ENCODE measurements at places on chromosomes 6 and 20. TPM values are rescaled to one million over a fixed set of nuclear protein-coding genes. Genes with fewer than 3 reads are reported as not detected.
A peak's percentile ranks its signal among the peaks of the same experiment; 100 is the strongest.

The GGTLC1 gene
- not detected for polyA plus RNA-seq

- no peak for DNase-seq
These were observed 45.5 kb downstream of the MLIP start for GRCh38 chr6:54156650-54157250.

DNA sequence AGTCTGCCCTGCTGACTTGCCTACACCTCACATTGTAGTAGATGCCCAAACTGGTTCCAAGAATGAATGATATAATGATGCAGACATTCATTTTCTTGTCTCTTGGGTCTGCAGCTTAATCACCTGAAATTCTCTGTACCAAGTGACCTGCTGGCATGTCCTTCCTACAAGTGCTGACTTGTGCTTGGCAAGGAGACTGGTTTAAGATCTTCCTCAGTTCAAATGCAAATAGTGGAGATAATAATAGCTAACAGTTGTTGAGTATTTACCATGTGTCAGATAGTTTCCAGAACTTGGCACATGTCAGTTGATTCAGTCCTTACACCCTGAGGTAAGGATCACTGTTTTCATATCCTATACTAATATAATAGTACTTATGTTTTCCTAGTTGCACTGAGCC, 223.4 kb downstream of the SLC24A3 start:
- no peak for DNase-seq

DNA sequence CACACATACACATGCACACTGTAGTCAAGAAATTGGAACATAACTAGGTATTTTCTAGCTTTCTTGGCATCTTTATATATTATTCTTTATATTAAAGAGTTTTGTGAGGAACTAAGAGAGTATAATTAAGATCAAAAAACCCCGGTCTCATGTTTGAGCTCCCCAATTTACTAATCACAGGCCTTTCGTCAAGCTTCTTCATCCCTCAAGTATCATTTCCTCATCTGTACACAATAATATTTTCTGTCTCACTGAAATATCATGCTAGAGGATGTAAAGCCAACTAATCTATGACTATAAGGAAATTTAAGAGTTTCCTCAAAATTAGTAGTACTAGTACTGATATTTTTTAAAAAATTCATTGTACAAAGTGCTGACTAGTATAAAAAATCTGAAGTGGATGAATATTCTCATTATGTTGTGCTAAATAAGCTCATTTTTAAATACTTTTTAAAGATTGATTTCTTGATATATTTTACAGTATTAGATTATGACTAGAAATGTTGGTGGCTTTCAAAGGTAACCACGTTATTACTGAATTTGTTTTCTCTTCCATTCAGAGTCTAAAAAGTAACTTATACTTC, 28.0 kb downstream of the PEX3 start:
- no peak for DNase-seq

The TRDN gene
- 2.8 TPM for polyA plus RNA-seq

GRCh38 chr6:168352096-168352495, 32.5 kb upstream of the DACT2 start:
- DNase-seq, result no peak

DNA sequence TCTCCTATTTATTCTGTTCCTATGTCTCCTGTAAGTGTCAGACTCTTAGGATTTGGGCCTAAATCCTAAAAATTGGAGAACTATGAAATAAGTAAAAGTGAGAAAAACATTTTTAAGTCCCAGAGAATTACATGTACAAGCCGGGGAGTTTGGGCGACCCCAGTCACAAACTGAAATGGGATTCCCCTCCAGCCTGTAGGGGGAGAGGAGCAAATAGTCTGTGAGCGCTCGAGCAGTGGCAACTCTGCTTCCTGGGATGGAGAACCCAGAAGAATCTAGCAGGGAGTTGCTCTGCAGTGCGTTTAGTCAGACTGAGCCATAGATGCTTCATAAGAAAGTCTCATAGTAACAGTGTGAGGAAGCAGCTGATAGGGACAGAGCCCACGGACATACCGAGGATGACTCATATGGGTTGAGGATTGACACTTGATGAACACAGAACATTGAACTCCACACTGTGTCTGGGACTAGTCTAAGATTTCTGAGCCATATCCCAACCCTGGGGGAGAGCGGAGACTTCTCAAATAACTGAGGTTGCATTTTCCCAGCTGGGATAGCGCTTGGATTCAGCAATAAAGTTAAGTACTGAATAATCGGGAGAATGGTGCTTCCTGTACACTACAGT, 437.2 kb downstream of the BCKDHB start:
- DNase-seq, result no peak

The MCCD1 gene
- 11.9 TPM for polyA plus RNA-seq

The KHDC3L gene
- not detected for polyA plus RNA-seq

The HDGFL1 gene
- not detected for polyA plus RNA-seq

GRCh38 chr20:32333988-32334885, 23.9 kb upstream of the ASXL1 start:
- no peak for DNase-seq

GRCh38 chr6:153043719-153044118, 41.2 kb upstream of the MTRF1L start:
- no peak for DNase-seq

DNA sequence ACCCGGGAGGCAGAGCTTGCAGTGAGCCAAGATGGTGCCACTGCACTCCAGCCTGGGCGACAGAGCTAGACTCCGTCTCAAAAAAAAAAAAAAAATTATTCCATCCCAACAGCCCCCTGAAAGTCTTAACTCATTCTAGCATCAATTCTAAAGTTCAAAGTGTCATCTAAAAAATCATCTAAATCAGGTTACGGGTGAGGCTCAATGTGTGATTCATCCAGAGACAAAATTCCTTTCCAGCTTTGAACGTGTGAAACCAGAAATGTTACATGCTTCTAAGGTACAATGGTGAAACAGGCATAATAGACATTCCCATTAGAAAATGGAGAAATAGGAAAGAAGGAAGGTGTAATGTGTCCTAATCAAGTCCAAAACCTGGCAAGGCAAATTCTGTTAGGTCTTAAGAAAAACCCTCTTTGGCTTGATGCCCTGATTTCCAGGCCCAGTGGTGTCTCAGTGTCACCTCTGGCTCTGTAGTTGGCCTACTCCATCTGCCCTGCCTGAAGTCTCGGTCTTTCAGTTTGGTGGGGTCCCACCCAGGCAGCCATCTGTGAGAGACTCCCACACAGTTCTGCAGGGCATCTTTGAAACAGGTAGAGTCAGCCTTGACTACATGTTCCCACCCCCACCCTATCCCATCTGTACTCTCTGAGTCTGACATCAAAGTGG, 43.5 kb downstream of the HFE start:
- no peak for DNase-seq

DNA sequence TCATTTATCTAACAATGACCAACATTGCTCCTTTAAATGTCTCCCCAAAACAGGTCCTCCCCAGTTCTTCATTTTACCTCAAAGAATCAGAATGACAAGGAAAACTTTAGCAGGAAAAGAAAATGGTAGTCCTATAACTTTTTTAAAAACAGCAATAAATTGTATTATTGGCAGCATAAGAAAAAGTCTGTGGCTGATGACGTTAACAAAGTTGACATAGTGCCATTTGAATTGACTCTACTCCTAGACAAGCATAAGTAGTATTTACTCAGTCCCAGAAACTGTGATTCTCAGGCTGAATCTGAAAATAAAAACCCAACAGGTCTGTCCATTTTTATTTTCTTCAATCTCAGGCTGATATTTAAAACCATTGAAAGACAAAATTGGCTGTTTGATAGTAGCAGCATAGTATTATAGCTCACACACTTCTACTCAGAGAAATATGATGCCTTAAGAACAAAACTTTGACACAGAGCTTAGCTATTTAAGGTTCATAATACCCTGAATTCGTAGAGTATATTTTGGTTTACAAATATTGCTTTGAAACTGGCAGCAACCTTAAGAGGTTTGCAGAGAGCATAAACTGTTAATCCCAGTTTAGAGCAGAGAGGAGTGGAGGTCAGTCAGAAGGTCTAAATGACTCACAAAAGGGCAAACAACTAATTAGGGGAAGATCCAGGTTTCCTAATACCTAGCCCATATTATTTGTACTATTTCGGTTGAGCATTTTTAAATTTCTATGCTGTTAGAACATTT, 35.0 kb upstream of the TENT5A start:
- DNase-seq, result no peak

The SLC22A2 gene
- polyA plus RNA-seq, result 14.3 TPM

- no peak for DNase-seq
These were observed 241.0 kb downstream of the ADGRG6 start for GRCh38 chr6:142542704-142543233.

DNA sequence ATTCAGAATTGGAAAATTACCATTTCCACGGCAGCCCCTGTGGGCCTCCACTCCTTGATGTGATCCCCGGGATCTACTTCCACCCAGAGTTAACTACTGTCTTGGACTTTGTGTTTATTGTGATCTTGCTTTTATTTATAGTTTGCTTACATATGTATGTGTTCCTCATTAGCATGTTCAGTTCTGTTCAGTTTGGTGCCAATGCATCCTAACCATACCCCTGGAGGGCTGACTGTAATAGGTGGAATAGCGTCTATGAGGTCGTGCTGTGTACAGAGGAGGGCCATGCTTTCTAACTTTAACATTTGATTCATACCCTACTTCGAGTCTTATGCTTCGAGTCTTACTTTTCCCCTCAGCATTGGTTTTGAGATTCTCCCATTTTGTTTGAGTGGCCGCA, 104.3 kb upstream of the SLC24A3 start:
- DNase-seq, result no peak

GRCh38 chr6:33737267-33738026, 9.3 kb downstream of the IP6K3 start:
- no peak for DNase-seq

- no peak for DNase-seq
These were observed 244.1 kb upstream of the QKI start for GRCh38 chr6:163170294-163170883.

The PACSIN1 gene
- polyA plus RNA-seq, result 0.57 TPM

DNA sequence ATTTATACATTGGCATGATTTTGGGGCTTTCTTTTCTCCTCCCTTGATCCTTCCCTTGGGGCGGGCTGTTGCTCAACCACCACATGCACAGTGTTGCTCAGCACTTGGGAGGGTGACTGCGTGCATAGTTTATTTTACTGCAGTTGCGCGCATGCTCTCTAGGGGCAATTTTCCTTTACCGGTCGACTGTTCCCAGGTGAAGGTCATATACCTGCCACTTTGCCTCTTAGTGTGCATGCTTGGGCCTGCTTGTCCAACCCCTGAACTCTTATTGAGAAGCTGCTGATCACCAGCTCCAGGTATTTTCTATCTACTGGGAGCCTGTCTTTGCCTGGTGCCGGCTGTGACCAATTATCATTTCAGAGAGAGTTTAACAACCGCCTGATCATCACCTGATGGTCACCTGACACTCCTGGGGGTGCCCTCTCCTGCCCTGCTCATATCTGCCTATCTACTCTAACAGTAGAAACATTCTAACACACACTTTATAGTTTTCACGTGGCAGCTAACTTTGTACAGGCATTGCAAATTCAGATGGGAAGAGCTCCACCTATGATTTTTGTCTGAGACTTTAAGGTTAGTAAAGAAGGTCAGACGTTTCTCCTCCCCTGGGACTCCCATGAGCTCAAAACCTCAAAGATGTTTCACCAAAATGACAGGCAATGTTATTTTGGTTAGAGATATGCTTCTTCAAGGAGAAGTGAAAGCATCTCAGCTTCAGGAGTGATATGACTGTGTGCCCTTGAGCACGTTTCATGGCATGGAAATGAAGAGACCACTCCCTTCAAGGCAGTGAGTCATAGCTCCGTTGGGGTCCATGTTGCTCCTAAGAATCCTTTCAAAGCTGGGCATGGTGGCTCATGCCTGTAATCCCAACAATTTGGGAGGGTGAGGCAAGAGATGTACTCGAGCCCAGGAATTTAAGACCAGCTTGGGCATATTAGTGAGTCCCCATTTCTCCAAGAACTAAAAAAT, 227.5 kb upstream of the MYLIP start:
- DNase-seq, result no peak

GRCh38 chr6:145630598-145630997, 104.7 kb downstream of the EPM2A start:
- no peak for DNase-seq

GRCh38 chr6:87029711-87030314, 65.1 kb downstream of the CGA start:
- peak; percentile 53 for DNase-seq
